ENCODE measurements at places on chromosomes 7 and 10.

DNA sequence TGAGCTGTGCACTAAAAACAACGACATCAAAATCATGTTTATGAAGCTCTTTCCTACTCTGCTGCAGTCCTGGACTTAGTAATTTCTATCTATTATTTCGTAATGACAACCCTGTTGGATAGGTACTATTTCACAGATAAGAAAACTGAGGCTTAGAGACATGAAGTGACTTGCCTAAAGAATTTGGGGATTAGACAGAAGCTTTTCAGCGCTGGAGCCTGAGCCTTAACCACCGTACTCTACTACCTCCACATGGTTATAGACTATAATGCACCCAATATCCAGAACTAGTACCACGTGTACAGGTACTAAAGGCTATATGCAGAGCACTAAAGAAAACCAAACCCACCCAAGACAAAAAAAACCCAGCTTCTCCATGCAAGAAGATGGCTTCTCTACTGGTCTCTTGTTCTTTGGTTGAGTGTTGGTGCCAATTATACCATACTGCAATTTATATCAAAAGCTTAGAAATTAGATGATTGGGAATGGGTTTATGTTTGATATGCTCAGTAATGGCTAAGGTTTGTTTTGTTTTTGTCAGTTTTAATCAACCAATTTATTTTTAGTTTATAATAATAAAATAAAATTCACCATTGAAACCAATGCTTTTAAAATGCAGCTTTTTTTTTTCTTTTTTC lies 6.5 kb upstream of the SNX10 start:
- no peak for DNase-seq

DNA sequence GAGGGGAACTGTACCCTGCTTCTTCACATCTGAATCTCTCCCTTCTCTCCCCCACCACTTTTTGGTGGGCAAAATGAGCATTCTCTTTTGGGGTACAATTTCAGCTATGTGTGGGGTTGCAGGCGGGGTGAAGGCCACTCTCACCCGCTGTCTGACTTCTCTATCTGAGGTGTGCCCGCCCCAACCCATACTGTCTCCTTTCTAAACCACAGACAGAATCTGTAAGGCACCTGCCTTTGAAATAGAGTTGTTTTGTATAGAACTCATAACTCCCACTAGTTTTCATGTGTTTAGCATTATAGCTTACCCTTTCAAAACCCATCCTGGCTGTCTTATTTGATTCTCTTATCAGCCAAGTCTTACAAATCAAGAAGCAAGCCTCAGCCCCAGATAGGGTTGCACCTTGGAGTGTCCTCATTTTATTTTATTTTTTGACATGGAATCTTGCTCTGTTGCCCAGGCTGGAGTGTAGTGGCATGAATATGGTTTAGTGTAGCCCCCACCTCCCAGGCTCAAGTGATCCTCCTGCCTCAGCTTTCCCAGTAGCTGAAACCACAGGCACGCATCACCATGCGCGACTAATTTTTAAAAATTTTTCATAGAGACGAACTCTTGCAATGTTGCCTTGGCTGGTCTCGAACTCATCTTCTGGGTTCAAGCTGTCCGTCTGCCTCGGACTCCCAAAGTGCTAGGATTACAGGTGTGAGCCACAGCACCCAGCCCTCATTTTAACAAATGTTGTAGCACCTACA lies 11.9 kb downstream of the TSPAN14 start:
- DNase-seq = peak; percentile 78

- DNase-seq = no peak
Observed at GRCh38 chr7:158416283-158416933, 171.2 kb downstream of the PTPRN2 start.

GRCh38 chr10:75088640-75089039 lies 22.8 kb upstream of the SAMD8 start:
- DNase-seq = no peak

Data from CD4-positive, alpha-beta T cell treated with Interleukin-6 for 4 hours (primary cell).